Mesenteric fat pad (tissue), 1 donor: ENCODE measurements at places on chromosomes 16 and 17. TPM values are rescaled to one million over a fixed set of nuclear protein-coding genes. Genes with fewer than 3 reads are reported as not detected.

DNA sequence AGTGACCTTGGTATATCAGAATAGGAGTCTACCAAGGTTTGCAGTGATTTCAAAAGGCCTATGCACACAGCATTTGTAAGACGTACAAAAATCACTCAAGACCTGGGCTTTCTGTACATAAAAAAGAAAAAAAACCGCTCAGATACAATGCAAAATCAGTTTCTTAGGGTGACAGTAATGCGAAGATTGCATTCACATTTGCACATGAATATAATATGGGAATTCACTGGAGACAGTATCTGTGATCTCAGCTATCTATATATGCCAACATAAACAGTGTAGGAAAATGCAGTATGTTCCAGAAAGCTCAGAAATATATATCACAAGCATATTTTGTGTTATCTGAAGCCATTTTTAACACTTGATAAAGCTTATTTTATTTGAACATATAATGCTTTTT is 176.4 kb upstream of the MYOCD start:
- DNase-seq, result no peak

The POLR3K gene
- total RNA-seq, result 11.5 TPM

- no peak for DNase-seq
Measured at GRCh38 chr16:85029981-85030401, 2.4 kb downstream of the KIAA0513 start.

The CD300A gene
- 19.0 TPM for total RNA-seq

- no peak for DNase-seq
Measured at GRCh38 chr16:1424028-1424427, 3.5 kb upstream of the UQCC4 start.
